ENCODE measurements at places on chromosomes 3 and 15.

DNA sequence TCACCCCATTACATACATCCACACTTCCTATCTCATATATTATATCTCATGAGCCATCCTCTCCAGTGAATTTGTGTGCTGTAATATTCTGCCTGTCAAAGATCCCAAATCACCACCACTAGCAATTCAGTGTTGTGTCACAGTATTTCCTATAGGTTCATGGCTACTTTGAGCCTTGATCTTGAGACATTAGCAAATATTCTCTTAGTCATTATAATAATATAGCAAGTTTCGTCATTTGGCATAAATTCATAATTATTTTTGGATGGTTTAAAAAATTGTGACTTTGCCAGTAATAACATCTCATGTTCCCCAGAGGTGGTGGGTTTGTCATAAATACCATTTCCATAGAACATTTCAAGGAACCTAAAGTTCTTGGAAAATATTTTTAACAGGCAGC, 47.7 kb downstream of the CMSS1 start:
- DNase-seq, result no peak

DNA sequence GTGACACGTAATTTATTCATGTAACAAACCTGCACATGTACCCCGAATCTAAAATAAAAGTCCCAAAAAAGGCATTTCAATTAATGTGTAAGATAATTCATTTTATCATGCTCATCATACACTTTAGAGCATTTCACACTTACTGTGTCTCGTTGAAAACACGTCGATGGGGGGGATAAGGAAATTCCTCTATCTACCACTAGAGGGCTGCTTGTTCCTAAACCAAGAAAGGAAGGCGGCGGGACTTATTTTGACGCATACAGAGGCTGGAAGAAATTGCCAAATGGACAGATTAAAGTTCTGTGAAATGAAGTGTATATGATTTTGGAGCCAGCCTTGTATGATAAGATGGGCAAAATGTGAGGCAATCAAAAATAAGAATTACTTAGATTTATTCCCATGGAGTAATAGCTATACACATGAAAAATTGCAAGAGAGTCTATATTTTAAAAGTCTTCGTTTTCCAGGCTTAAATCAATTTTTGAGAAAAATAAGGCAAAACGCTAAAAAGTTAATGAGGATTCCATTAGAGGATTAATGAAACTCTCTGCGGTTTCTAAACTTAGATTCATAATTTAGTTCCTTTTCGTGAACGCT, 346.8 kb downstream of the CNTN3 start:
- DNase-seq, result no peak

GRCh38 chr3:46500656-46501635, 3.2 kb downstream of the RTP3 start:
- no peak for DNase-seq

- no peak for DNase-seq
These were observed 103.1 kb upstream of the PDZRN3 start for GRCh38 chr3:73727854-73728253.

DNA sequence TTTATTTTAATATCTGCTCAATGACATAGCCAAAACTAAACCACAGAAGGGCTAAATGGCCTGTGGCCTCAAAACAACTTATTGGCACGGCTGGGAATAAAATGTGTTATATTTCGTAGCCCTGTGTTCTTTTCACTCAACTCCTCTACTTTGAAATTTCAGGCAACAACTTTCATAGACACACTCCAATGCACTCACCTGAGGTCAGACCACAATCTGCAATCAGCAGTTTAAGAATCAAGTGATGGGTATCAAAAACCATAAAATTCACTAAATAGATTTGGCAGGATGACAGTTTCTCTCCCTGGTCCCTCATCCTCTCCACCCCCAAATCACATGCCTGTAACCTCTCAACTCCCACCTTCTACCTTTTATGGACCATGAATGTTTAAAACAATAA, 2.0 kb upstream of the CD200R1 start:
- no peak for DNase-seq

GRCh38 chr3:148716657-148717056, 19.0 kb downstream of the AGTR1 start:
- DNase-seq, result no peak

- DNase-seq, result no peak
These were observed 69.4 kb downstream of the SCN10A start for GRCh38 chr3:38746641-38747040.

DNA sequence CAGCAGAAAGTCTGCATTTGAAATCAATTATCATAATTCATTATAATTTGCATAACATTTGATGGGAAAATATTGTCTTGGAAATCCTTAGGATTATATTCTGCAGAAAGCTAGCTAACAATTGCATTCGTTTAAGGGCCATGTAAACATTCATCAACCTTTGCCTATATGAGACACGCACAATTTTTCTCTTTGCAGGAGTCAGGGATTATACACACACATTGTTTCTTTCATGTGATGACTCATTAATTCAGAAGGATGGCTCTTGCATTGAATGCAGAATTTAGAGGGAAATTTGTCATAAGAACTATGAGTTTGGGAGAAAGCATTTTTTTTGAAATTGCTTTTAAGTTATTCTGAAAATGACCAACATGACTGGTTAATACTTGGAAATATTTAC, 844.7 kb downstream of the DIPK2A start:
- DNase-seq, result no peak

GRCh38 chr3:105729667-105730066, 139.1 kb downstream of the CBLB start:
- no peak for DNase-seq

GRCh38 chr3:113092746-113093145, 102.0 kb downstream of the GTPBP8 start:
- no peak for DNase-seq

DNA sequence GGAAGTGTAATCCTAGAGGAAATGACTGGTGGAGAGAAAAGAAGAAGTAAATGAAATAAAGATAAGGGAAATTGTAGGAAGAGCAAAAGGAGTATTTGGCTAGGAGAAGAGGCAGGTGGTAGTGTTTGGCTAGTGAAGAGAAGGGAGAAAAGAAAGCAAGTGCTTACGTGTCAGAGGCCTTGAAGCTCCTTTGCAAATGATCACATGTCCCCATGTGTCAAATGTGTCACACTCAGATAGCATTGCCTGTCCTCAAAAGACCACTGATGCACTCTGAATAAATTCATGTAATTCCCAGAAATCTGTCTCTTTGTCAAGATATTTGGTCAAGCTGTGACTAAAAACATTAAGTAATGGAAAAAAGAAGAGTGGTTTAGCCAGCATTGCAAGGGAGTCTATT, 639.3 kb downstream of the TUSC7 start:
- no peak for DNase-seq

- DNase-seq, result no peak
These were observed 121.2 kb downstream of the MECOM start for GRCh38 chr3:169542331-169542751.

- no peak for DNase-seq
These were observed 21.3 kb downstream of the EFCC1 start for GRCh38 chr3:129022114-129023007.

DNA sequence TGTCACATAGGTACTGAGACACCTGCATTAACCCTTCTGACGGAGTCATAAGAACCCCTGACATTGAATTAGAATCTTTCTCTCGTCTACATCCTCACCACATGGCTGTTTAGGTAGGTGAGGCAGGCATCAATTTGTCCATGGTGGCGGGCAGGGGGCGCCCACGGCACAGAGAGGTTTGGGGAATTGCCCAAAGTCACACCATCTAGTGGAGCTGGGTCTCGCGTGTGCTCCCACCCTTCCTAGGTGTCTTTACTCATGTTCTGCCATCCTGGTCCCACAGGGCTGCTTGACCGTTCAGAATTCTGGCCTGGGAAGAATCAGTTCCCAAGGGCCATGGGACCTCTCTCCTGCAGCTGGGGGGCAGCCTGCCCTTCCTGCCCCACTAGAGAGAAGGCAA, 14.7 kb upstream of the DLL4 start:
- no peak for DNase-seq

DNA sequence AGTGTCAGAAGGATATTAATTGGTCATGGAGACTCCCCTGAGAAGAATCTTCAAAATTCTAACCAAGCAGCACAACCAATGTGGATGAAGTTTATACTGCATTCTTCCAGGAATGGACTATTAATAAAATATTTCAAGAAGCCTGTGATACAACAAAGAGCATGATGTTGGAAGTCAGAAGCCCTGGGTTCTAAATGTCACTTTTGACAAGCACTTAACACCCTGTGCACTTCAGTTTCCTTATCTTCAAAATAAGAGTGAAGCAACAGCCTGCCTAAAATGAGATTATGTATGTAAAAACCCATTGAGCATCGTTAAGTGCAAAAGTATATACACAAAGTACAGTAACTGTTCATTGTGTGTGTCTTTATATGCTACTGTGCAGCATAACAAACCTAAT, 369.4 kb downstream of the NTRK3 start:
- DNase-seq, result no peak

DNA sequence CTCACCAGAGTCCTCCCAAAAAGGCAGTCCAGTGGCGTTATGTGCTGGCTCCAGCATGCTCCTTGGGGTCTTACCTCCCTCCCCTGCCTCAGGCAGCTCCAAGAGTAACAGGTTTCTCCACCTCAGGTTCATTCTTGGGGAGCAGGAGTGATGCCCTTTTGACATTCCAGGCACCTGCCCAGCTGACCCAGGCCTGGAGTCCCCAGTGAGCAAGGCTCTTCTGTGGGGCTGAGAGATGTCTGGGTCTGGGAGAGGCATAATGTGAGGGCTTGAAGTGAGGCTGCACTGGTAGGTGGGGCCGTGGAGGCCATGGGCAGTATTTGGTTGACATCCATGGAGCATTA, 15.3 kb downstream of the PXYLP1 start:
- no peak for DNase-seq

- DNase-seq, result no peak
These were observed 12.5 kb downstream of the PLA2G4B start for GRCh38 chr15:41851167-41851523.

DNA sequence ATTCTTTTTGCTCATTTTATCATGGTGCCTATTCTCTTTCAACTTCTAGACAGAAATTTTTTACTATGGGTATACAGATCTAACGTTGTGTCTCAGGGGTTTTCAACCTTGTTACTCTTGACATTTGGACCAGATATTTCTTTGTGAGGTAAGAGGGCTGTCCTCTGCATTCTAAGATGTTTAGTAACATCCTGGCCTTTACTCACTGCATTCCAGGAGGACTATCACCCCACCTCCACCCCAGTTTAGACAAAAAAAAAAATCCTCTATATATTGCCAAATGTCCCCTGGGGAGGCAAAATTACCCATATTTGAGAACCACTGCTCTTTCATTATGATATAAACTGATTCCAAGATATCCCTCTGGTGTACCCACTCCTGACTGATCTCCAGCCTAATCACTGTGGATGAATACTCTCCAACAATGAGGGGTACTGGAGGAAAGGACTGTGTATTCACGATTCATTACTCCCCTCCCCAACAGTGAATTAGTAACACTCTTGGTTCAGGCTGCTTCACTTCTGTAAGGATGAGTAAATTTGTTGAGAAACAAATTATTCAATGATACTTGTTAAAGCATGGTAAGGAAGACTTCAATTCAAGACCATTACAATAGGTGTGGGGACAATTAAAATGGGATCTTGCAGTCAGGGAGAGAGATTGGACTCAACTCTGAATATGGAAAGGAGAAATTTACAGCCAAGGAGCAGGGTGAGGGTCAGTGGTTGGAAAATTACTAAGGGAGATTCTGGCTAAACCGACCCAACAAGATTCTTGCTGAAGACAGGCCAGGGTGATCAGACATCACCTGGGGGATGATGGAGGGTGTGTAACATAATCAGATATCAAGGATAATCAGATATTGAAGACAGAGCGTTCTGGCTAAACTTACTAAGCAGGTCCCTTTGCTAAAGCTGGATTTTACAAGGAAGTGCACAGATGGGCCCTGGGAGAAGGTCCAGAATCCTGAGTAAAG, 123.8 kb upstream of the DAZL start:
- DNase-seq, result no peak

Data from activated CD4-positive, alpha-beta T cell treated with anti-CD3 and anti-CD28 coated beads, Interleukin-2, amount 50 U/mL, for 48 hours (primary cell).